Amniotic epithelial cell (primary cell): ENCODE measurements at places on chromosomes 11 and 22.

DNA sequence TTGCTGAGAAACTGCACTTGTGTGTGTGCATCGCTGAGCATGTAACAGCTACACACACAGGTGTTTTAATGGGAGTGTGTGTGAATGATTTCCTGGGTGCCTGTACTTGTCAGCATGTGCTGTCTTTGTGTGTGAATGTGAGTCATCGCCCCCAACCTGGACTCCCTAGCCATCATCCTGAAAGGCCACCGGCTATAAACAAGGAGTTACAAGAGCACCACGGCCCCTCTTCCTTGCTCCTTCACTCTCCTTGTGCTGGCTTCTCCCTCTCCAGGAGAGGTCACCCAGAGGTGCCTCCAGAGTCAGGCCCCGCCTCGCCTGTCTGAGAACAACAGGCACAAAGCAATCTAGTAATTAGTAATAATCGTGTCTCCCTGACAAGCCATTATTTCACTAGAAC is 419.2 kb downstream of the BUD13 start:
- DNase-seq, result no peak

- DNase-seq, result peak; percentile 27
Measured at GRCh38 chr11:11450744-11451362, 97.8 kb upstream of the CSNK2A3 start.

- peak; percentile 36 for DNase-seq
Measured at GRCh38 chr11:12961615-12962014, 47.5 kb upstream of the RASSF10 start.

GRCh38 chr11:124896821-124897391 is 759 bp downstream of the ROBO4 start:
- DNase-seq, result no peak

GRCh38 chr22:38786631-38787030 is 7.3 kb downstream of the DNAL4 start:
- DNase-seq, result no peak

DNA sequence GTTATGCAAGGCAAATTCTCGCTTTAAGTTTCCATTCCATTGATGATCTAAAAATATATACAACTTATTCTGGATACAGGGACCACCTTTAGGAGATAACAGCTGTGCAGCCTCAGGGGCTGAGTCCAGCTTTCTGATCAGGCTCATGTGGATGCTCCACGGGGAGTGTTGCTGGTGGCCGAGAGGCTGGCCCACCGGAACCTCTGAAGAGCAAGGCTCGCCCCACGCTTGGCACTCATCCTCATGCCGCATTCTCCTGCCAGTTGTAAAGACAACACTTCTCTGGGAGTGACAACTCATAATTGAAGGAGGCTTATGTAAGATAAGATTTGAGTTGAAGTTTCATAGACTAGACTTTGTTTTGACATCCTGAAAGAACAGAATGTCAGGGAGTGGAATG is 123.5 kb downstream of the MPPED1 start:
- no peak for DNase-seq

GRCh38 chr11:65870307-65870658 is 2.3 kb downstream of the EFEMP2 start:
- DNase-seq, result no peak

DNA sequence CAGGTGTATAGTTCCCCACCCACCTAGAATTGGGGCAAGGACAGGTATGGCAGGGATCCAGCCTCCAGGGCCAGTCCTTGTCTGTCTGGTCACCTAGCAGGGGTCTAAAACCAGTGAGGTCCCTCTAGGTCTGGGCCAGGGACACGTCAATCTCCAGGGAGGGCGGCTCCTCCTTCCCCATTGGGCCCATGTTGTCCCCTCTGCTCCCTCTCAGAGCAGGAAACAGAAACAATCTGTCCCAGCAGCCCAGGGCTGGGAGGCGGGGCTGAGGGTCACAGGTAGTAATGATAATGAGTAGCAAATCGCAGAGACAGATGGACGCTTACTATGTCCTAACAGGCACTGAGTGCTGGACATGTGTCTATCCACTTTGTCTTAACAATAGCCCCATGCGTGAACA is 22.8 kb upstream of the SYT7 start:
- no peak for DNase-seq

DNA sequence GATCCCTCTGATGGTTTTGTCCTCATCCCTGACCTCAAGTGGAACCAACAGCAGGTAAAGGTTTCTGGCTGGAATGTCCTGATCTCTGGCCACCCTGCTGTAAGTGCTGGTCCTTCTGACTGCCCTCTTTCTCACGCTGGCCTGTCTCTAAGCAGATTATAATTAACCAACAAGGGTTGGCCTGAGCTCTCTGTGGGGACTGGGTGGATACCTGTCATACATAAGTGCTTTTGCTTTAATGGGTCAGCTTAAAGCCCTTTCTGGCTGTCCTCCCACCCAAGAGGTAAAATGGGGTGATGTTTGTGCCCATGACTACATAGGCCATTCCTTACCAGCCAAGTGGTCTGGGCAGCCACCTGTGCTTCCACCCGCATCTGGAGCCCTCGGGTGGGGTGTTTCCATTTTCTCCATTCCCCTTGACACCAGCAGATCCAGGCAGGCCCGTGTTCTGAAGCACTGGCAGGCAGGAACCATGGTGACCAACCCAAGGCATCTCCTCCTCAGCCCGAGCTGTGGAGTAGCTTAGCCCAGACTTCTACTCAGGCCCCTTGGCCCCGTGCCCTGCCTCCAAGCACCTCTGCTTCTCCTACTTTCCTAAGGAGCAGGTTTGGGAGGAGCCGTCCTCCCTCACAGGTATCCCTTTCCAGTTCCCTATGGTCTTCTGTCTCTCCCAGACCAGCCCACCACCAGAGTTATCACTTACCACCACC is 17.0 kb upstream of the ST3GAL4 start:
- no peak for DNase-seq

DNA sequence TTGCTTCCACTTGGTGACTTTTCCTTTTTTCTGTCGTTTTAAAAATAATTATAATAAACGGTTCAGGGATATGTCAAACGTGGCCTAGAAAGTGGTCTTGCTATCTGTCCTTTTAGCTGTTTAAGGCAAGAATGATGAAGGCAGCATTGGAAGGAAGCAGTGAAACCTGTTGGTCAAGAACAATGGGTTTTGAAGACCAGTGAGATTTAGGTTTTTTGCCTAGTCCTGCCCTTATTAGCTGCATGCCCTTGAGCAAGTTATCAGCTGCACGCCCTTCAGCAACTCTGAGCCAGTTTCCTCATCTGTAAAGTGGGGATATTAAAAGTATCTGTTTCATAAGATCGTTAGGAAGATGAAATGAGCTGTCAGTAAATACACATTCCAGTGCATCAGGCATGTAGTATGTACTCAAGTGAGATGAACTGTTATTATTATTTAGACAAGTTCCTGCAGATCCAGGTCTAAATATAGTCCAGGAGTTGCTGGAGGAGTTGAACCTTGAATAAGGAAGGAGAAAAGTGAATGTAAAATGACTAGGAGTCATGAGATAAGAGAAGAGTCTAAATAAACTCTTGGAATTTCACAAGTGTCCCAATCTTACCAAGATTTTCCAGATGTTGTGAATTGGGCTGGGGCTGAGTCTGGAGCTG is 90.8 kb upstream of the HSD17B12 start:
- DNase-seq, result no peak

GRCh38 chr11:68659158-68659921 is 25.0 kb upstream of the GAL start:
- DNase-seq, result peak; percentile 91

GRCh38 chr11:85313741-85314140 is 313.4 kb downstream of the DLG2 start:
- DNase-seq, result no peak

DNA sequence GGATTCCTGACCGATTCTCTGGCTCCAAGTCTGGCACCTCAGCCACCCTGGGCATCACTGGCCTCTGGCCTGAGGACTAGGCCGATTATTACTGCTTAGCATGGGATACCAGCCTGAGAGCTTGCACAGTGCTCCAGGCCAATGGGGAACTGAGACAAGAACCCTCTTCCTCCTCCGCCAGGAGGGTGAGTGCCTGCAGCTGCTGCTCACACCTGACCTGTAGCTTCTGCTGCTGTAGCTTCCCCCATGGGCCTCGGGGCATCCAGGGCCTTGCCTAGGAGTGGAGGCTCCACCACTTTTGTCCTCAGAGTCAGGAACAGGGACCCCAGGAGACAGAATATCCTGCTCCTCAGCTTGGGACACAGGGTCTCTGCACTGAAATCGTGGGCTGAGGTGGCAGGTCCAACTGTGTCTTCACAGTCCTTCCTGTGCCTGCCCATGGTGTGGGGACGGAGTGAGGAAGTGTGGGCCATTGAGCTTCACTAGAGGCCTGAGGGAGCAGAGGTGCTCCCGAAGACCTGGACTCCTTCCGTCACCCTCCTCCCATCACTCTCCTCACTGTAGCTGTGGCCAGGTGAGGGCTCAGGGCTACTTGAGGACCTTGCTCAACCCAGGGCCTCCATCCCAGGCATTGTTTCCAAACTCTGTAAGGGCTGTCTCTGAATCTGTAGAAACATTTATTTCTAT is 103.8 kb downstream of the ZNF280B start:
- no peak for DNase-seq

- DNase-seq, result no peak
Measured at GRCh38 chr11:130085671-130086290, 16.1 kb downstream of the APLP2 start.

DNA sequence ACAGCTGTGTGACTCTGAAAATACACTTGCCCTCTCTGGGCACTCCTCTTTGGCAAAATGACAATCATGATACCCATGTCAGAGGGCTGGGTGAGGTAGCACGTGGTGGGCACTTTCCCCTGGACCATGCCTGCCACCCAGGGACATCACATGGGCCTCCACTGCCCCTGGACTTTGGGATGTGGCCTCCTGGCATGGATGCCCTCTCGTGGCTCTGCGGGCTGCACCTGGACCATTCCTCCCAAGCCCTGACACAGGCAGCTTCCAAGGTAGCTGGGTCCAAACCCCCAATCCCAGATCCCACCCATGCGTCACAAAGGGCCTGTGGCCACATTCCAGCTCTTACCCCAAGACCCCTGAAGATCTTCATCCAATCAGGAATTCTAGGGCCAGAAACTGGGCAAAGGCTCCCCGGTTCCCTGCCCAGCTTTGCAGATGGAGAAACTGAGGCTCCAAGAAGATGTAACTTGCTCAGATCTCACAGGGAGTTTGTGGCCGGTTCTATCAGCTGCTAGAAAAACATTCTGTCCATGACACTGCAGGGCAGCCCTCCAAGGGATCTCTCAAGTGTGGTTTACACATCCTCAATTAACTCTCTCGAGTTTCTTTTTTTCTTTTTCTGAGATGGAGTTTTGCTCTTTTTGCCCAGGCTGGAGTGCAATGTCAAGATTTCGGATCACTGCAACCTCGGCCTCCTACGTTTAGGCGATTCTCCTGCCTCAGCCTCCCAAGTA is 35.4 kb upstream of the CYB5R3 start:
- no peak for DNase-seq

DNA sequence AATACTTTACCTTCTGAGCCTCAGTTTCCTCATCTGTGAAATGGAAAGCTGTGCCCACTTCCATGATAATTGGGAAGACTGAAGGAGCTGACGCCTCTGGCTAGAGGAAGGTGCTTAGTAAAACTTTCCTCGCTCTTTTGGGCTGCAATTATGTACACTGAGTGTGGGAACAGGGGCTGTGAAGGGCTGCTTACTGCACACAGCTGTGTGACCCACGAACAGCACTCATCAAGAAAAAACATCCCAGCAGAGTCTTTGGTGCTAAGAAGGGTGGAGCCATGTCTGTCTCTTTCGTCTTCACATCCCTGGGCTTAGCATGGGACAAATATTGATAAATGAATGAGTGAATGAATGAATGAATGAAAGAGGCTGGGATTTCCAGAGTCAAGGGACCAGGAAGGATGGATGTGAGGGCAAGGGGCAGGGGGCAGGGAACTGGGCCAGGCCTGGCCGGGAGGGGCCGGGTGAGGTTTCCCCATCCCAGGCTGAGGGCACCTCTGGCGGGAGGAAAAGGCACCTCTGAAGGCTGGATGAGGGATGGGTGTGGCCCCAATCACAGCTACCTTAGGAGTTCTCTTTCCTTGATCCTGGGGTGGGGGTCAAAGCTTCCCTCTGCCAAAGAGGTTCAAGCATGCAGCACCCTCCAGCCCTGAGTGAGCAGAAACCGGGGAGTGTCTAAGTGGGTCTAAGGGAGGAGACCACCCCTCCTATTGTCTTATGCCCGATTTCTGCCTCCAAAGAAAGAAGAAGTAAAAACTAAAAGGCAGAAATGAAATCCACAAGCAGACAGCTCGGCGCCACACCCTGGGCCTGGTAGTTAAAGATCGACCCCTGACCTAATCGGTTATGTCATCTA is 9.2 kb upstream of the CD5 start:
- no peak for DNase-seq

- no peak for DNase-seq
Measured at GRCh38 chr11:88779577-88779976, 286.2 kb downstream of the GRM5 start.

DNA sequence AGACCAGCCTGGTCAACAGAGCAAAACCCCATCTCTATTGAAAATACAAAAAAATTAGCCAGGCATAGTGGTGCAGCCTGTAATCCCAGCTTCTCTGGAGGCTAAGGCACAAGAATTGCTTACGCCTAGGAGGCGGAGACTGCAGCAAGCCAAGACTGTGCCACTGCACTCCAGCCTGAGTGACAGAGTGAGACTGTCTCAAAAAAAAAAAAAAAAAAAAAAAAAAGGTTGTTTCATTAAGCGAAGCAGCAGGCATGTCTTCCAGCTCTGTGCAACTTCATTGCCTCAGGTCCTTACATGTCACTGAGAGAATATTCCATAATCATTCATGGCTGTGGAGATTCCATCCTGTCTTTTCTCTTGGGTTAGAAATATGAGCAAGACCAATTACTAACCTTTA is 16.9 kb downstream of the GAB2 start:
- DNase-seq, result no peak

DNA sequence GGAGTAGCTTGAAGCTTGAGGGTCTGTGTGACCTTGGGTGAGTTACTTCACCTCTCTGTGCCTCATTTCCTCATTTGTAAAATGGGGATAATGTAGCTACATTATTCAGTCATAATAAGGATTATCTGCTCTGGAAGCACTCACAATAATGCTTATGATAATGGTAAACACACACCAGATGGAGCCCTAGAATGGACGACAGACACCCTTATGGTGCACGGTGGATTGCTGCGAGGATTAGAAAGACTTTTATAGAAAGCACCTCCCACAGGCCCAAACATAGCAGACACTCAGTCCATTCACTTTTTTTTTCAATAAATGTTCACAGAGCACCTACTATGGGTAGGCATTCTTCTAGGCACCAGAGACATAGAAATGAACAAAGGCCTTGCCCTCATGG is 53.8 kb downstream of the LARGE1 start:
- no peak for DNase-seq

GRCh38 chr22:38724926-38725571 is 19.3 kb downstream of the GTPBP1 start:
- peak; percentile 50 for DNase-seq
